ENCODE measurements at places on chromosomes 4 and X. TPM values are rescaled to one million over a fixed set of nuclear protein-coding genes. Genes with fewer than 3 reads are reported as not detected.

GRCh38 chrX:57282568-57282967 is 3.9 kb upstream of the FAAH2 start:
- H3K27me3 ChIP-seq = no peaks in the 10 kb centered on the region
- no peak overlapping the region for H3K27ac ChIP-seq
- no peak overlapping the region for H3K4me3 ChIP-seq
- DNase-seq = no peak

- H3K27me3 ChIP-seq = no peaks in the 10 kb centered on the region
- H3K36me3 ChIP-seq = no peaks in the 10 kb centered on the region
- H3K4me3 ChIP-seq = no peak overlapping the region
- no peaks in the 10 kb centered on the region for H3K4me1 ChIP-seq
- DNase-seq = no peak
- no peak overlapping the region for H3K27ac ChIP-seq
These were observed 480.4 kb downstream of the ACTRT1 start for GRCh38 chrX:127571834-127572233.

DNA sequence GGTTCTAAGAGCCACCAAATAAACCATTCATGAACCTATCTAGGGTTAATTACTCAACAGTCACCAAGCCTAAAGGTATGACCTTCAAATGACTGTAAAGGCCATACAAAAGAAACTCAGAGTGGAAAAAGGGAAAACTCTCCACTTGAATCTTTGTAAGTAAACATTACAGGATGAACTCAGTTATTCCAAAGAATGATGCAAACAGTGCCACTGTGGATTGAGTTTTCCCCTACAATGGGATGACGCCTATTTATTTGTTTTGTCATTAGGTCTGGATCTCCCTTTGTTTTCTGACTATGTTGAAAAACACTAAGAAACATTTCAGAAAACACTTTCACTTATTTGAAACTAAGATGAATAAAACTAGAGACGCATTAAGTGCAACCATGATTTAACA is 12.7 kb downstream of the NUDT6 start:
- no peak overlapping the region for H3K4me3 ChIP-seq
- no peak for DNase-seq
- H3K36me3 ChIP-seq = peaks cover 6% of the 10 kb centered on the region
- H3K27me3 ChIP-seq = no peaks in the 10 kb centered on the region

DNA sequence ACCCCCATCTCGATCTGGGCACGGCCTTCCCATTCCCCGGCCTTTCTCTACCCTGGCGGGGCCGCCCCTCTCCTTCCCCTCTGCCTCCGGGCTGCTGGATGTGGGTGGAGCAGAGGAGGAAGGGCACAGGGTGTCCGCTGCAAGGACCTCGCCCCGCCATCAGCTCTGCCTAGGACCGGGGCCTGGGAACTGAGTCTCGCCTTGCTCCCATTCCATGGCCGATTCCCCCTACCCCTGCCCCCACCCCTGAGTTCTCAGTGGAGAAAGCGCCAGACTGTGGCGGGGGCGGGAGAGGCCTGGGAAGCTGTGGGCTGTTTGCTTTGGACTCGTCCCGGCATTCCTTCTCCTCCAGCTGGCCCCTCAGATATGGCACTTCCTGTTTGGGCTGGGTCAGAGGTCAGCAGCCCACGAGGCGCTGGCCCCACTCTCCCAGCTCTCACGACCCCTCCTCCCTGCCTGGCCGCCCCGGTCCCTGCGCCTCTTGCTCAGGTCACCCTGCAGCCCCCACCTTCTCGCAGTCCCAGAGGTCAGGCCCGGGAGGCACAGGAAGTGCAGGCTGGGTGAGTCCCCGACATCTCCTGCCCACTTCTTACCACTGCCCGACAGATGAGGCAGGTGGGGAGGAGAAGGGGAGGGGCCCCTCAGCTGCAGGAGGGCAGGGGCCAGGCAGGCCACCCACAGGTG is 6.4 kb upstream of the BGN start:
- DNase-seq = no peak
- H3K27ac ChIP-seq = peak overlapping the region; percentile 65
- no peaks in the 10 kb centered on the region for H3K36me3 ChIP-seq
- H3K27me3 ChIP-seq = no peaks in the 10 kb centered on the region
- H3K4me3 ChIP-seq = no peak overlapping the region

DNA sequence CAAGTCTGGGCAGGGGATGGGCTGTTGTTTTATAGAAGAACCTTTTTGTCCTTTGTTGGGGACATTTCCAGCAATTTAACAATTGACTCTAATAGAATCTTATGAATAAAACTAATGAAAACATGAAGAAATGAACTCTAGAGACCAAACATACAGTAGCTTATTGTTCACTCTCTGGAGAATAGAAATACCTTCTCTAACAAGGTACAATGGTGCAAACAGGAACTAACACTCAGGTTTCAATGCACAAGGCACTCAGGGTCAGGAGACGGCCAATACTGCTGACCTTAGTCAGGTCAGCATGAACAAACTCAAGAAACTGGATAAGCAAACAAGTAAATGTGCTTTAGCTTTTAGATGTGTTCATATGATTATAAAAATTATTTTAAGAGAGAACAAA is 39.6 kb upstream of the FBXW7 start:
- H3K4me1 ChIP-seq = no peaks in the 10 kb centered on the region
- H3K4me3 ChIP-seq = no peak overlapping the region
- H3K36me3 ChIP-seq = no peaks in the 10 kb centered on the region
- no peaks in the 10 kb centered on the region for H3K27me3 ChIP-seq

DNA sequence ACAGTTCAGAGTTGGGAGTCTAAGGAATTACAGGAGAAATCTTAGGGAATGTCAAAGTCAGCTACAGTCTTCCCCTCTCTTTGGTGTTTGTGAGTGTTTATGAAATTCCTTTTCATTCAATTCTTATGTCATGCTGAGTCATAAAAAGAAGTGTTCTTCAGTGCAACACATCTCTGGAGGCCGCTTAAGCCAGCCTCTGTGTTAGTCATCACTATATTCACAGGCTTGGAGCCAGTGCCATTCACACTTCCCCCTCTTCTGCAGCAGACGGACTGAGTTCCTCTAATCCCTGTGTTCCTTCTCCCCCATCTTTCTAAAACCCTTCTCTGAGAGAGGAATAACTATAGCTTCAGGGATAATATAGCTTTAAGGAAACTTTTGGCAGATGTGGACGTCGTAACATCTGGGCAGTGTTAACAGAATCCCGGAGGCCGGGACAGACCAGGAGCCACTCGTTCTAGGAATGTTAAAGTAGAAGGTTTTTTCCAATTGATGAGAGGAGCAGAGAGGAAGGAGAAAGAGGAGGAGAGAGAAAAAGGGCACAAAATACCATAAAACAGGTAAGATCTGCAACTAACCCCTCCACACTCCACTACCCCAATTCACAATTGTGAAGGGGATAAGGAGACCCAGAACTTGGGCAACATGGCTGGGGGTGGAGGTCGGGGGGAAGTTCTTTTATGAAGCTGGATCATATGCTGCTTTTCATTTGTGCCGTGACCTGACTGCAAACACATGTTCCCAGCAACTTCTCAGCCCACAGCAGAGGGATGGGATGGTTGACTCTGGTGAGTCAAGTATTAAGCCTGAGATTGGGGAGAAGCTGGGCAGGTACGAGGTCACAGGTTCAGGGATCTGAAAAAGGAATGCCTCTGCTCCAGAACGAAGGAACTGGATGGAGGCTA is at the start of gene SRPX2:
TSS of gene SRPX2 (plus strand) at position 244 of the 905 bp plus-strand sequence. CDS start 2,124 bp downstream, outside the sequence.
- no peaks in the 10 kb centered on the region for H3K27me3 ChIP-seq
- H3K4me3 ChIP-seq = peak within 1 kb of the TSS; percentile 39
- DNase-seq = no peak

- H3K4me3 ChIP-seq = no peak overlapping the region
- no peaks in the 10 kb centered on the region for H3K27me3 ChIP-seq
- H3K36me3 ChIP-seq = no peaks in the 10 kb centered on the region
- H3K27ac ChIP-seq = peak overlapping the region; percentile 47
- no peaks in the 10 kb centered on the region for H3K4me1 ChIP-seq
- no peak for DNase-seq
These were observed 259.6 kb upstream of the GPC4 start for GRCh38 chrX:133674726-133675470.

DNA sequence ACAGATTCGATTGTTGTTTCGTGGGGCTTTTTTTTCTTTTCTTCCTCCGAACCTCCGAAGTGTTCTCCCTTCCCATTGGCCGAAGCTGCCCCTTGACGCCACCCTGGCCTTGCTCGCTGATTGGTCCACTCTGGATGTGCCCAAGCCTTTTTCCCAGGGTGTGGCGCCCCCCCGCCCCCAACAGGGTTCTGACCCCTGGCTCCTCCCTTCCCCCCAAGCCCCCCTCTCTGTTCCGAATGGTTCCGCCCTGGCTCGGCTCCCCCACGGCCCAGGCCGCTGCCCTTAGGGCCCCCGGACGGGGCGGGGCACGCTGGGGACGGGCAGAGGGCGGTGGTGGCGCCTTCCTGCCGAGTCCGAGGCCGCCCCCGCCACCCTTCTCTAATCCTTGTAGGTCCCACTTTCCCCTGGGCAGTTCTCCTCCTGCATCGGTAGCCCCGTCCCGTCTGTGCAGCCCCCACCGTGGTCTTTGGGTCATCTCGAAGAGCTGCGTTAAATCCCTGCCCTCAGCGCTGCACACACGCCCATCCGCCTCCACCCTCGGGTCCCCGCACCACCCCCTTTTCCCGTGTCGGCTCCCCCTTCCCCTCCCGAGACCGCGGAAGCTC is 25.5 kb downstream of the UTP14A start:
- no peaks in the 10 kb centered on the region for H3K27me3 ChIP-seq
- no peaks in the 10 kb centered on the region for H3K36me3 ChIP-seq
- peak overlapping the region; percentile 58 for H3K4me3 ChIP-seq
- no peaks in the 10 kb centered on the region for H3K4me1 ChIP-seq
- DNase-seq = peak; percentile 95
- peak overlapping the region; percentile 82 for H3K27ac ChIP-seq

DNA sequence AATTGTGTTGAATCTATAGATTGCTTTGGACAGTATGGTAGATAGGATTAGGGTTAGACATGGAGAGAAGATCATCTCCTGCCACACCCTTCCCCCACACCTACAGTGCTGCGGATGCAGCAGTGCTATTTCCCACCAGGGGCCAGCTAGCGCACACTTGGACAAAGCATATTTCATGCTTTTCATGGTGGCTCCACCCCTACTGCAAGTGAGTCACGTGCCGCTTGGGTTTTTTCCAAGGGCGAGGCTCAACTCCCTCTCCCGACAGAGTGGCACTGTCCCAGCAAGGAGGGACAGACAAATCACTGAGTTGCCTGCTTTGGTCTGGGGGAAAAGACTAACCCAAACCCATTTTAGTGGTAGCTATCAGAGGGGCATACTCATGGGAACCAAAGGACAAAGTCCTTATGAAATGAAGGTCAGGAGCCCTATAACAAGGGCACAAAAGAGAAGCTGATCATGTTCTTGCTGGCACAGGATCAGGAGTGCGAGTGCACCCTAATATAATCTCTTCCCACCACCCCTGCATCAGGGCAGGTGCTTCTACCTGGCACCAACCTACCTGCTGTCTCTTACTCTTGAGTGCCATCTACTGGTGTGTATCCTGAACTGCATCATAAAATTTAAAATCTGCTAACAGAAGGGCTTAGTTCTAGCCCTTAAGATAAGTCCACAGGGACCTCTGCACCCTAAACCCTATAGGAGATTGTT is 55.1 kb upstream of the PGAM4 start:
- peak; percentile 68 for DNase-seq
- H3K36me3 ChIP-seq = no peaks in the 10 kb centered on the region
- H3K27me3 ChIP-seq = no peaks in the 10 kb centered on the region
- no peak overlapping the region for H3K27ac ChIP-seq

GRCh38 chr4:121712783-121713182 is 16.0 kb upstream of the ANXA5 start:
- H3K27ac ChIP-seq = no peak overlapping the region
- peaks cover 5% of the 10 kb centered on the region for H3K4me1 ChIP-seq
- DNase-seq = no peak

GRCh38 chr4:164866817-164867490 is 10.0 kb upstream of the APELA start:
- no peak overlapping the region for H3K27ac ChIP-seq
- no peaks in the 10 kb centered on the region for H3K36me3 ChIP-seq
- H3K4me1 ChIP-seq = no peaks in the 10 kb centered on the region
- no peak for DNase-seq
- no peak overlapping the region for H3K4me3 ChIP-seq
- no peaks in the 10 kb centered on the region for H3K27me3 ChIP-seq

DNA sequence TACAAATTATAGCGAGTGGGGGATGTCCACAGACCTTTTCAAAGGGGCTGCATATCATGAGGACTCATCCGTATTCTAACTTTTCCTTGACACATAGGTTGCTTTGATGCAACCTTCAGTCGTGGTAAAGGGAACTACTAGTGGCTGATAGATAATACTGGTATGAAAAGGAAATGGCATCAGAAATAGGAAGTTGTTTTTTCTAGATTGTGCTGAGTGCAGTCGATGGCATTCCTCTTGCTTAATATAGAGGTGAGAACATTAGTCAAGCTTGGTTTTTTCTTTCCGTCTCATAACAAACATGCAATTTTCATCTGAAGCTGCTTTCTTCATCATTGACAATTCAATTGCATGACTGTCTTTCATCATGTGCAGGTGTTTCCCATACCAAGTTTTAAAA is 16.6 kb downstream of the ENPEP start:
- DNase-seq = no peak
- H3K27ac ChIP-seq = no peak overlapping the region
- H3K4me1 ChIP-seq = peaks cover 3% of the 10 kb centered on the region
- H3K36me3 ChIP-seq = no peaks in the 10 kb centered on the region
- H3K4me3 ChIP-seq = no peak overlapping the region
- H3K27me3 ChIP-seq = no peaks in the 10 kb centered on the region

DNA sequence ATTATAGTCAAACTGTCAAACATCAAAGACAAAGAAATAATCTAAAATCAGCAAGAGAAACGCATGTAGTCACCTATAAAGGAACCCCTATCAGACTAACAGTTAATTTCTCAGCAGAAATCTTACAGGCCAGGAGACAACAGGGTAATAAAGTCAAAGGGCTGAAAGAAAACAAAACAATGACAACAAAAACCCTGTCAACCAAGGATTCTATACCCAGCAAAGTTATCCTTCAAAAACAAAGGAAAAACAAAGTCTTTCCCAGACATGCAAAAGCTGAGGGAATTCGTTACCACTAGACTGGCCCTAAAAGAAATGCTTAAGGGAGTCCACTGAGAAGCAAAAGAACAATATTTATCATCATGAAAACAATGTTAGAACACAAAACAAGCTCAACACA is 22.1 kb downstream of the TMEM154 start:
- no peaks in the 10 kb centered on the region for H3K27me3 ChIP-seq
- no peak for DNase-seq
- no peak overlapping the region for H3K27ac ChIP-seq

DNA sequence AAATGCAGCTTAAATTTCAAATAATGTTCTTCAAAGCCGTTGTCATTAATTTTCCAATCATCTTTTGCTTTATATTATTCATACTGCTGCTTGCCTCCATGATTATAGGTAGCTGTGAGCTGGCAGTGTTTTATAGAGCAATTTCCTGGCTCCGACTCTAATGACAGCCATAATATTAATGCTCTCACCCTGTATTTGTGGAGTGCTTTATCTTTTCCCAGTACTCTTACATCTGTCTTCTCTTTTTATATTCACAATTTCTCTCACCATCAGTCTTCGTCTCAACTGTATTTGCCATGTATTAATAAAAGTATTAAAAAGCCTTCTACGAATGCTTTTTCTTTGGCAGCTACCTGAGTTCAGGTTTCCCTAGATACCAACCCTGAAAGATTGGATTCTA is 21.0 kb downstream of the ATXN3L start:
- no peaks in the 10 kb centered on the region for H3K4me1 ChIP-seq
- H3K27ac ChIP-seq = no peak overlapping the region
- no peak for DNase-seq
- H3K36me3 ChIP-seq = no peaks in the 10 kb centered on the region
- H3K27me3 ChIP-seq = no peaks in the 10 kb centered on the region
- no peak overlapping the region for H3K4me3 ChIP-seq

TRIM75 gene
- not detected for total RNA-seq

REELD1 gene
- total RNA-seq = 0.29 TPM

RHOXF2B gene
- total RNA-seq = not detected

BCLAF3 gene
- 15.4 TPM for total RNA-seq

AMTN gene
- total RNA-seq = not detected

HAND2 gene
- total RNA-seq = not detected

CT45A10 gene
- total RNA-seq = not detected

IGFBP7 gene
- 661 TPM for total RNA-seq

CHM gene
- 28.4 TPM for total RNA-seq

AFM gene
- total RNA-seq = not detected

All from upper lobe of right lung (tissue), 1 donor.